Stimulated activated CD8-positive, alpha-beta memory T cell treated with anti-CD3 and anti-CD28 coated beads, Interleukin-12 subunit alpha, Interleukin-12 subunit beta, amount 100 ng/mL, for 1 hour (primary cell): ENCODE measurements at places on chromosomes 4 and X.

- no peak for DNase-seq
These were observed 145.0 kb downstream of the SOWAHB start for GRCh38 chr4:76752861-76753501.

DNA sequence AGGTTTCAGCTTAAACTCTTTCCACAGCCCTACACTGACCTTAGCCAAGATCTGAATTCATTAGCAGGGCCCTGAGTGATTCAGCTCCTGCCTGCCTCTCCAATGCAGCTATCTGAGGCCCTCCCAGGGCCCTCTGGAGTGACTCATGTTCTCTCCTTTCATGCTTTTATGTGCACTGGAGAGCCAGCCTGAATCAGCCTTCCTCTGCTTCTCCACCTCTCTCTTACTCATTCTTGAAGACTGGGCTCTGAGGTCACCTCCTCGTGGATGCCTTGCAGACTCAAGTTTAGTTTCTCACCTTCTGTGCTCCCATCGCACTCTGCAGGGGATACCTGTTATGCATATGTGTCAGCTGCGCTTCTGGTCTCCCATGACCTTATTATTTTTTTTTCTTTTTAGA is 3.1 kb upstream of the OCIAD2 start:
- no peak for DNase-seq

GRCh38 chr4:6331018-6331417 is 61.4 kb downstream of the WFS1 start:
- DNase-seq = no peak

- DNase-seq = no peak
These were observed 46.6 kb upstream of the MAGEC2 start for GRCh38 chrX:142251680-142252079.

DNA sequence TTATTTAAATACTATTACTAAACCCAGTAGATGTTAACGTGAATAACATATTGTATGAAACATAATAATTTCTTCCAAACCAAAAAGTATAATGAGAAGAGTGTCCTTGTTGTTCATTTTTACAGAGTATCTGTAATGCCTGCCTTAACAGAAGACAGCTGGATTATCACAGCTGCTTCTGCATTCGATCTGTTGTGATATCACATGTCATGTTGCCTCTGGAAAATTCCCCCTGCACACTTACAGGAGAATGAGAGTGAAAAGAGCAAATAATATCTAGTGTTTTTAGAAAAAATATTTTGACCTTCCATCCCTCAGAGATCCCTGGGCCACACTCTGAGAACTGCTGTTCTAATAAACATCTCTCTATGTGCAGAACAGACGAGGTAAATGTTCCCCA is 240.1 kb upstream of the NOCT start:
- no peak for DNase-seq

DNA sequence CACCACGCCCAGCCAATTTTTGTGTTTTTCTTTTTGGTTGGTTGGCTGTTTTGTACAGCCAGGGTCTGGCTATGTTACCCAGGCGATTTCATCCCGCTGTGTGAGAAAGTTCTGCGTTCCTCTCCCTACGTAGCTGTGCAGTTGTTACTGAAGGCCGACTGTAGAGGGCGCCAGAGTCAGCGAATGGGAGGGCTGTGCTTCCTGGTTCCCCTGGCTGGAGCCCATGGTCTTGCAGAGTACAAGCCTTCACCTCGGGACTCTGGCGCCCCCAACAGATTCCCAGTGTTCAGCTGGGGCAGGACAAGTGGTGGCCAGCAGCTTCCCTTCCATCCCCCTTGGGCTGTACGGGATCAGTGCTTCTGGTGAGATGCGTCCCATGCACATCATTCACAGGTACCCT is 5.6 kb upstream of the CT45A1 start:
- no peak for DNase-seq

DNA sequence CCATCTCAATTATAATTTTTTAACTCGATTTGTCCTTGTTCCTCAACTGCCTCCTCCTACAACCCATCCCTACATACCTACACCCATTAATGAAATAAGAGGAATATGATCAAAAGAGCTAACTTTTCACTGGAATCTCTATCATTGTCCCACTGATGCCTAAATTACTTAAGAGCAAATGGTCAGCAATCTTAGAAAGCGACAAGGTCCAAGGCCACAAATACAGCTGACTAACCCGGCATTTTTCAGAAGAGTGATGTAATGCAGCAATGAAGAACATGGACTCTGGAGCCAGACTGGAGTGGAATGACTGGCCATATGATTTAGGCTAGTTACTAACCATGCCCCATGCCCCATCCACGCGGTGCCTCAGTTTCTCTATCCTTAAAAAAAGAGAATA is 56.2 kb downstream of the PPA2 start:
- DNase-seq = no peak

GRCh38 chr4:125762537-125762936 is 447.8 kb downstream of the FAT4 start:
- no peak for DNase-seq

GRCh38 chr4:176271749-176272148 is 2.7 kb upstream of the ASB5 start:
- DNase-seq = no peak

DNA sequence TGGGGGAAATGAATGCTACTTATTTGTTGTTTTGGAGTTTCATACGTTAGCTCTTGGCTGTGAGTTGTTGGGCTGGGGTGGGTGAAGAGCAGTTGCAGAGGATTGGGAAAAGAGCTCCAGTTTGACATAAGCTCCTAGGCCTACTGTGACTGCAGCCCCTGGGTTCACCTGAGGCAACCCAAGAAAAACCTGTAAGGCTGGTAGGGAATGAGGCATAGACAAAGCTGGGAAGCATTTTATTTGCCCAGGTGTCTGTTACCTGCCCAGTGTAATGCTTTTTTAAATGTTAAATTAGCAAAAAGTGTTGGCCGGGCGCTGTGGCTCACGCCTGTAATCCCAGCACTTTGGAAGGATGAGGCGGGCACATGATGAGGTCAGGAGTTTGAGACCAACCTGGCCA is 160.0 kb downstream of the FHIP1A start:
- no peak for DNase-seq

GRCh38 chr4:160825644-160826338 is 1338.0 kb downstream of the FSTL5 start:
- DNase-seq = no peak

GRCh38 chr4:23547096-23547495 is 342.8 kb downstream of the PPARGC1A start:
- no peak for DNase-seq

DNA sequence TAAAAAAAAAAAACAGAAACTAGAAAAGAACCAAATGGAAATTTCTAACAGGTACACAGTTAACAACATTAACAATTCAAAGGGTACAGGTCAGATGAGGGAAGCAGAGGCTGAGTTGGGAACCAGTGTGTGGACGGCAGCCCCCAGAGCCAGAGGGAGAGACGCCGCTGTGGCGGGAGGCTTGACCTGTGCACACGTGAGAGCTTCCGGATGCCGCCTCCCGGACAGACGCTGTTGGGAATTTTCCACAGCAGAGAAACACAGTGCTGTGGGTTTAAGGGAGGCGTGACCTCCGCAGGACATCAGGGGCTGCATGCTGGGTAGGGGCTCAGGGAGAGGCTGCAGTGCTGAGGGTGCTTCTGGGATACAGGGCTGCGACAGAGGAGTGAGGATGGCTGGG is 22.2 kb downstream of the TACC3 start:
- DNase-seq = no peak

DNA sequence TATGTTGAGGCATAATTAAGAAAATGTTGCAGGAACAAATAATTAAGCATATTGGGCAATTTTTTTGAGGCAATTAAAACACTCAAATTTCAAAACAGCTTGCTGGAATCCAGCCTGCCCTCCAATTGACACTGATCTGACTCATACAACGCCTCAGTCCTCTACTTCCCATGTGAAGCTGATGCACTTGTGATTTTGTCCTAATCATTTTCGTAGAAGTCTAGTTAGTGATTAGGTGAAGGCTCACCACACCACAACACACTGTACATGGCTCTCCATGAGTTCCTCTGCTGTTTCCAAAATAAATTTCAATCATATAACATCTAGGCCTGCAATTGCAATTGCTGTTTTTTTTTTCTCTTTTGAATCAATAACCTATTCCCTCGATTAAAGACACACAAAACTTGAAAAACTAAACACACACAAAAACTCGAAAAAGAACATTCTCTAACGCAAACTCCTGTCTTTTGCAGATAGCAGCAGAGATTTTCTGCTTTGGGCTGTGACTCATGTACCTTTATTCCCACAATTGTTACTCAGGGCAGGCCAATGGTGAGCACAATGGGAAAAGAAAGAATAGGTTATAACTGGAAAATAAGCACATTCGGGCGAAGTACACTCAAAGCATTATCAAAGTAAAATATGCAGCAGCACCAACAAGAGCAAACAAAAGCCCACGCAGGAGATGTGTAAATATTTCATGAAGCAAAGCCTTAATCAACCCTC is 1.7 kb downstream of the GPRIN3 start:
- no peak for DNase-seq

GRCh38 chrX:148562846-148563245 is 62.4 kb downstream of the AFF2 start:
- DNase-seq = no peak
